ENCODE measurements at places on chromosomes 2 and 18.
A peak's percentile ranks its signal among the peaks of the same experiment; 100 is the strongest.

DNA sequence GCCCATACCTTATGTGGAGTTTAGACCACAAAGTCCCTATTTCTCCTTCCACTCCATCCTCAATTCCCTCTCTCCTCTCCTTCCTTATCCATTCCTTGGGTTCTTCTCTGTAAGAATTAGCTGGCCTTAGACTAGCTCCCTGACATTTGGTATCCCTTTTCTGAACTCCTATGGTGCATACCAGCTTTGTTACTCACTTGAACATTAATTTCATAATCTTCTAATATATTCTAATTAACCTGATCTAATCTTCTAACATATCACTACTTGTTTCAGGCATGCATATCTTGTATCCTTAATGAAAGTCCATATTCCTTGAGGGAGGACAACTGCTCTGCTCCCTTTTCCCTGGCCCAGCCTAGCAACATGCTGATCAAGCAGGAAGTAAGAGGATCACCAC, 66.4 kb downstream of the EHD3 start:
- DNase-seq, result no peak

DNA sequence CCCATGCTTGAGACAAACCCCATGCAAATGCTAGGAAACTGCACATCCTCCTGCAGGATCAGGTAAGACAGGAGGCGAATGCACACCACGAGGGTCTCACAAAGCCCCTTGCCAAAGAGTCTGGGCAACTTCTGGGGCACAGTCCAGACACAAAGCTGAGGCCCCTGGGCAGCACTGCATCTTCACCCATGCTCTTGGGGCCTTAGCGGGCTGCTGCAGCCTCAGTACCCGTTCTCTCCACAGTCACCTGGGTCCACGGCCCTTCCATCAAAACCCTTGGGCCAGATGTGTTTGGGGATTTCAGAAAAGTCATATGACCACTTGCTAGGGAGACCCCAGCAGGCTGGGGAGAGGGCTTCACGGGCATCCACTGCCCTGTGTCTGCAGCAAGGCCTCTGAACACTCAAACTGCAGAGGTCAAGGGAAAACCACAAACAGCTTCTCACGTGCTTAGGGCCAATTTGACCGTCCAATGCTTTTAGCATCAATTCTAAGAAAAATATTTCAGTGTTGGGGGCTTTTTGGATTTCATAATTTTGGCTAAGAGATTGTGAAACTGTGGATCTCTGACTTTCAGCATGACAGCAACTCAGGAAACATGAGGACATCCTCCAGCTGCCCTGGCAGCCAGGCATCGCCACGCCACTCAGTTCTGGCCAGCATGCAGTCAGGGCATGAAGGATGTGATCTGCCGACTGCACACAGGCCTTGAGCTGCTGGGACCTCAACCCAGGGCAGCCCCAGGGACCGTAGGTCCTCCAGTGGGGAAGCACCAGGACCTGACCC, 20.0 kb downstream of the PASK start:
- DNase-seq, result no peak

DNA sequence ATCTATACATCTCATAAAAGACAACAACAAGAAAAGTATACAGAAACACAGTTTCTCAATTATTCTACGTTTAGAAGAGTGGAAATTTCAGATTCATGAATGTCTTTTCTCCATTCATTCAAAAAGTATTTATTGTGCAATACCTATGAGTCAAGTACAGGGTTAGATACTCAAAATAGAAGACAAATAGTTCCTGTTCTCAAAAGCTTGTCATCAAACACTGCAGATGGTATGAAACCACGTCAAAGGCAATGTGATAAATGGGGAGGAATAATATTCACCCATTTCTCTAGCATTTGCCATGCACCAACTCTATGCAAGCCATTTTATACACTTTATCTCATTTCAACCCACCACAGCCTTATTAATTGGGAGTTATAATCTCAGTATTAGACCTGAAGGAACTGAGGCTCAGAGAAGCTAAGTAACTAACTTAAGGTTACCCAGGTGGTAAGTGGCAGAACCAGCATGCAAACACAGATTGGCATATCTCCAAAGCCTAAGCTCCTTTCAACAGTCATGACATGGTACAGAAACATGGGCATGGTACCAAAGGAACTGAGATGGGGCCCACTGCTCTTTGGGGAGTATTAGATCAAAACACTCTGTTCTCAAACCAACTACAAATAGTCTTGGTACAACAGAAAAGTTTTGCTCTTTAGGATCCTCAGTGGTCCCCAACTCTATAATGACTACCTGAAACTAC, 67.2 kb upstream of the NPAS2 start:
- DNase-seq, result no peak

DNA sequence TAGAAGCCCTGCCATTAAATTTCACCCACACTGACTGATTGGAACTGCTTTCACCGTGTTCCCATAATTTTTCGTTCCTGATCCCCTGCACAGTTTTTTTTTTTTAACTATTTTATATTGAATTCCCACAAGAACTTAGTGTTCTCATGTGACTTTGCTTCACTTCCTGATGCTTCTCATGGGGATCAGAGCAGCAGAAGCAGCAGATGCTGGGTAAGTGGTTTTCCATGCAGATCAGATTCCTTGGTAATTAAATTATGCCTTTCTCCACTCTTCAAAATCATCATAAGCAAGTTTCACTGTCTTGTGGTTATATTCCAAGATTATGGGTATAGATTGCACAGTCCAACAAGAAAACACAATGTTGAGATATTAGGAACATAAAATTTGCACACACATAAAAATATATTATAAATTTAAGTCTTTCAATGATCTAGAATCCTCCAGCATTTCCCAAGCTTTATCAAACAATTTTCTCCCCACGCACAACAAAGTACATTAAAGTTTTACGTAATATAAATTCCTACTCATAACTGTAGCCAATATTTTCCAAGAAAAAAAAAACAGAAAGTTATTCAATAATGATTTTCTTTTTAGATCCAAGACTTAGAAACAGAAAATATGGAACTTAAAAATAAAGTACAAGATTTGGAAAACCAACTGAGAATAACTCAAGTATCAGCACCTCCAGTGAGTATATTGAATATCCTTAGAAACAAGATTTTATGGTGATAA, 277.9 kb downstream of the GULP1 start:
- no peak for DNase-seq

- peak; percentile 52 for DNase-seq
These were observed 205.5 kb downstream of the TGIF1 start for GRCh38 chr18:3655254-3656050.

DNA sequence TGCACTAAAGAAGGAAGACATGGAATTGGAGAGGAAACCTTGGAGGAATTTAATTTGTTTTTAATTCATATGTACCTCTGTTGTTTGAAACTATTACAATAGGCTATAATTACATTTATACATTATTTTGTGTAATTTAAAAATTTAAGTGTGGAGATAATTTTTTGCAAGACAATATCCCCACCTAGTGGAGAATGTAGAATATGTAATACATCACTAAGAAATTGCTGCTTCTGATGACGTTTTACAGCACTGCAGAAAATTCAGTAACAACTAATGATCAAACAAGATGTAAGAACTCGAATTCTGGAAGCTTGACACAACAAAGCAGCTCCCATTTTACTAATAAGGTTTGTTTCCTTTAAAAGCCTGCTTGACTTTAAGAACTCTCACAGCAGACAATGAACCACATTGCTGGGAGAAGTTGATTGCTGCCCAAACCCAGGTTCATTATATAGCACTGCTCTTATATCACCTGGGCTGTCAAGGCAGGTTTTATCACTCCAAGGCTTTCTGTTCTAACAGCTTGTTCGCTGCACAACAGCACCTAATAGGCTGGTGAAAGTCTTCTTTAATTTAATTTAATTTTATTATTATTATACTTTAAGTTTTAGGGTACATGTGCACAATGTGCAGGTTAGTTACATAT, 53.4 kb downstream of the THADA start:
- peak; percentile 51 for DNase-seq

- no peak for DNase-seq
These were observed 51.1 kb upstream of the ARHGAP15 start for GRCh38 chr2:143078104-143078503.

- DNase-seq, result no peak
These were observed 179.9 kb upstream of the NCKAP5 start for GRCh38 chr2:133748007-133748700.

DNA sequence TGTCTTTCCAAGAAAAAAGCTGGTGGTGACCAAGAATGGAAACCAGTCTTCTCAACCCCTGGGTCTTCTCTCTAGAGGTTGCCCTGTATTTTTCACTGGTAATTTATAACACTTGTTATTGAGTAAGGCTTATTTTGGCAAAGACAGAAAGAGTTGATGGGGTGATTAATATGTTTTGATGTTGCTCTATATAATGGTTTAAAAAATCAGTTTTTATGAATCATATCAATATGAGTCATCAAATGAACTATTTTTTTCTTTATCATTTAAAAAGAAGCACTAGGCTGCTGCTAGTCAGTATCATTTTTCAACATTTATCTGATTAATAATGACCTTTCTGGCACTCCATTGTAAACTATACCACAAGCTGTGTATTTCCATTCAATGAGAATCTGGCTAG, 1142.2 kb downstream of the LRP1B start:
- DNase-seq, result no peak

DNA sequence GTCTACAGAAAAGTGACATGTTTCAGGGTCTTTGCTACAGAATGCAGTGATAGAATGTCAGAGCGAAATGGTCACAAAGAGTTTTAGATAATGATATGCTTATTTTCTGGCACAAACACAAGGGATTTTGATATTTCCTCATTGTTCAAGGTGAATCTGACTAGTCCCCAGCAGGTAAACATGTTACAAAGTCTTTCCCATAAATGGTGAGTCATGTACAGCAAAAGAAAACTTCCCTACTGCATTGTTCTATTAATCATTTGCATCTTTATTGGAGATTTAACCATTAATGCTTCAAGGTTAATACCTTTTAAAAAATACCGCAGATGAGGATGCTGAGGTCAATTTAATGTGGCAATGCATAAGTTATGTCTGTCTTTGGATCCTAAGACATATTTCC, 19.1 kb upstream of the TRIB2 start:
- DNase-seq, result no peak

GRCh38 chr2:104885119-104885782, 31.3 kb downstream of the POU3F3 start:
- DNase-seq, result no peak

DNA sequence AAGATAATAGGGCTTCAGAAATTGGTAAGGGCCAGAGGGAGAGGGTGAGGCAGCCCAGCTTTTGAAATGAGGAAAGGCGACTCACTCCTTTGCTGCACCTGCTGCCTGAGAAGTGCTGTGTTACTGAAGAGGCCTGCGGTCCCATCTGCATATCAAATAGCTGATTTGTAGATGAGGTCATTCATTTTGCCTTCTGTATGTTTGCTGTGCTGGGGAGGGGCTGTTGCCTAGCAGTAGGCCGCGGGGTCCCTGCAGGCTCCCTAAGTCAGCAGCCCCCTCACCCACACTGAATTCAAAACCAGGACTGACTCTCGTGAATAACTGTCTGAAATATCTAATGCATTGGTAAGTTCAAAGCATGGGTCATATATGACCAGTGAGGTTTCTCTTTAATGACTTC, 377.2 kb downstream of the SOX11 start:
- no peak for DNase-seq

DNA sequence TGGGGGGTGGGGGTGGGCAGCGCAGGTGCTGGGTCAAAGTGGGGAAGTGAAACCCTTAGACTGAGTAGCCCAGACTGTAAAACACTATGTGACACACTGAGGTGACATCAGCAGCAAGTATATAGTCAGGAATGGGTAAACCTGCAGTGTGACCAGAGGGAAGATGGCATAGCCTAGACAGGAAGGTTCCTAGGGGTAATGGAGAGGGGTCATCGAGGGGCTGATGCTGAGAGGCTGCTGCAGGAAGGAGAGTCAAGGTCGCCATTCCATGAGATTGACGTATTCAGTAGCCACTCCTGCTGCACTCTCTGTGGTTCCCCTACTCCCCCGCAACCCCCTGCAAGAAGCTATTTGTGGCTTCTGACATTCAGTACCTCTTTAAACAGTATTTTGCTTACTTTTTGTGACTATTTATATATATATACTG, 111.7 kb downstream of the CHST9 start:
- no peak for DNase-seq

DNA sequence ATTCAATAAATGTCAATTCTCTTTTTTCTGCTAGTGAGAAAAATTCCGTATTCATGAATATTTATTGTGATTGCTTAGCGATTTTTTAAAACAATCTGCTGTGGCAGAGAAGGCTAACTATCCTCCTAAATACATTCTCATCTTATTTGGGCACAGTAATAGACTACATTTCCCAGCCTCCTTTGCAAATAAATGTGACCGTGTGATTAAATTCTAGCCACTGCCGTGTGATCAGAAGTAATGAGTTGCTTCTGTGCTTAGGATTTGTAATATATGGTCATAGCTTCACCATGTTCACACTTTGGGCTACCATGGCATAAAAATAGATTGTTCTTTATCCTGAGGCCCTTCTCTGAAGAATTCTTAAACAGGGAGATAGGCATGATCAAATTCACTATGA, 179.6 kb downstream of the FAM124B start:
- no peak for DNase-seq

GRCh38 chr18:76491473-76491775, 3.6 kb downstream of the ZNF516 start:
- peak; percentile 72 for DNase-seq

- no peak for DNase-seq
These were observed 47.2 kb upstream of the CCDC141 start for GRCh38 chr2:179097131-179097530.
